Stimulated activated CD8-positive, alpha-beta memory T cell treated with anti-CD3 and anti-CD28 coated beads, Interleukin-7, amount 100 ng/mL, for 1 hour (primary cell): ENCODE measurements at places on chromosomes 6 and 20.

DNA sequence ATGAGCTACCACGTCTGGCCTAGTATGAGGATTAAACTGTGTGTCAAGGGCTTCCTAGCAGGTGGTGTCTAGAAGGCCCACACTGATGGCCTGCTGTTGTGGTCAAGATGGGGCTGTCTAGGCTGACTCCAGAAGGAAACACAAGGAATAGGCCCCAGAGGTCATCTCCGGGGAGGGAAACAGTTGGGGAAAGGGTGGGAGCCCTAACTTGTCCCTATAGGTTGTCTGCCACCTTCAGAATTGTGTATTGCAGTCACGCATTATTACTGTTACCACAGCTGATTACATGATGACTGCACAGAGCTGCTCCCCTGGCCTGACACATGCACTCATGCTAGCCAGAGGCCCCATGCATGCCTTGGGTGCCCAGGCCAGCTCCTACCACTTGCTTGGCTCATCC lies 27.3 kb downstream of the C20orf203 start:
- no peak for DNase-seq

DNA sequence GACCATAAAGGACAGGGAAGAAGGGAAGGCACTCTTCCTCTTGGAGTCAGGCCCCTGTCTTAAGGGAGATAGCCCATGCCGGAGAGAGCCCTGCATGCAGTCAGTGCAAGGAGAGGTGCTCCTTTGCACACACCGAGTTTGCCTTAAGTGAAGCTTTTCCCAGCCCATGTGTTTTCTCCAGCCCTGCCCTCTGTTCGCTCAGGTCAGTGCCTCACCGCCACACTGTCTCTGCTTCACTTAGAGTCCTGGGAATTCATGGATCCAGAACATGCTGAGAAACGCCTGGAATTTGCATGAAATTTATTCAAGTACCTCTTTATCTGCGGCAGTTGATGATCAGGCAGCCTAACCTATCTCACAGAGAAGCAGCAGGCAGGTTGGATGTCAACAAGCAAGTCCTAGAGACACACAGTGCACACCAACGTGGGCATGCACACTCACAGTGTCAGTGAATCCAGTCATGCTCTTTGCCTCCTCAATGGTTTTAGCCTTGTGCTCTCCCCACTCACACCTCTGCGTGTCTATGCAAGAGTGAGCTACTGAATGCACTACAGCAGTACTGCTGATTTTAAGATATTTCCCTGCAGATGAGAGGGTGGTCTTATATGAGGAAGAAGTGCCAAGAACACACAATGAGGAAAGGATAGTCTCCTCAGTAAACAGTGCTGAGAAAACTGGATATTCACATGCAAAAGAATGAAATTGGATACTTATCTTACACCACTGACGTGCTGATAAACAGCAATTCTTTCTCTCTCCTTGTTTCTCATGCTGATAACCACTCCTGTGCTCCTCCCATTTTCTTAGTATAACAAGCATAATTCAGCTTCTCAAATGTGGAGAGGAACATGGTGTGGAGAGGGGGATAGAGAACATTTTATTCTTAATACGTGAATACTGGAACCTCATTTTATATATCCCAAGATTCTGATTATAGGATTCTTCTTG lies 295.1 kb upstream of the CDYL start:
- no peak for DNase-seq

- no peak for DNase-seq
These were observed 1.7 kb downstream of the NUDT3 start for GRCh38 chr6:34390531-34391472.

- no peak for DNase-seq
These were observed 105.0 kb upstream of the MAP3K7 start for GRCh38 chr6:90691823-90692222.

DNA sequence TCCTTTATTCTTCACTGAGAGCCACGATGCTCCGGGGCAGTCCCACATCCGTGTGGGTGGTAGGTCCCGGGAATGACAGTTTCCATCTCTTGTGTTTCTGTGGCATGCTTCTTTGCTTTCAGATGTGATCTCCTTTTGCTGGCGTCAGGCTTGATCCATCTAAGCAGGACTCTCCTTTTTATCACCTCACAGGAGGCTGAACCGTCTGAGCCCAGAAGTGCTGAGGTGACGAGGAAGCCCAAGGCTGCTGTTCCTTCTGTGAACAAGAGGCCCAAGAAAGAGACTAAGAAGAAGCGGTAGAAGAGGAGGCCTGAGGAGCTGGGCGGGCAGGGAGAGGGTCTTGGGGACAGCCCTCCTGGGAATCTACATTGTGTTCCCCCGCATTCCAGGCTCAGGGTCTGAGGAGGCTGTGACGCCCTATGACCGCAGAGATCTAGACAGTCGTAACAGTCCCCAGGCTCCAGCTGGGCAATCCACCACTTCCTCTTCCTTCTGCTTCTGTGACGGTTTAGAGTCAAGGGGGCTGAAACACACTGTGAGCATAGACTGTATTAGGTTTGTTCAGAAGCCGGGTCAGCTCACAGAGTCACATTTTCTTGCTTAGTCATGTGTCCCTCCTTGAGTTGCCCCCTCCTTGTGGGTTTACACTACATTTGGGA lies 26.8 kb downstream of the MANBAL start:
- DNase-seq, result no peak
